Activated CD8-positive, alpha-beta memory T cell treated with anti-CD3 and anti-CD28 coated beads, Interleukin-2, amount 10 ng/mL, durations not matched to agents 7 days and 5 days (primary cell): ENCODE measurements at places on chromosomes 3 and 15. TPM values are rescaled to one million over a fixed set of nuclear protein-coding genes. Genes with fewer than 3 reads are reported as not detected.

Gene PLOD2
- 1.2 TPM for total RNA-seq

Gene ITIH4
- total RNA-seq: 24.9 TPM

Gene CILP
- not detected for total RNA-seq

Gene NR2F2
- not detected for total RNA-seq

Gene DZIP1L
- 0.38 TPM for total RNA-seq

Gene NCKIPSD
- total RNA-seq: 43.0 TPM

Gene SCN11A
- 0.05 TPM for total RNA-seq

Gene SLC15A2
- 2.4 TPM for total RNA-seq

Gene PLXND1
- total RNA-seq: 1.1 TPM

Gene DLL4
- total RNA-seq: not detected

Gene THRB
- not detected for total RNA-seq

Gene BNC1
- total RNA-seq: not detected

Gene AADACL2
- total RNA-seq: not detected

GRCh38 chr3:16550305-16550675 is 36.8 kb upstream of the RFTN1 start:
- DNase-seq: no peak

GRCh38 chr3:58580826-58581327 is 3.7 kb upstream of the FAM107A start:
- no peak for DNase-seq

GRCh38 chr3:27500986-27501385 is 16.8 kb upstream of the SLC4A7 start:
- no peak for DNase-seq

- DNase-seq: no peak
Measured at GRCh38 chr3:179229177-179229576, 21.7 kb downstream of the KCNMB3 start.

DNA sequence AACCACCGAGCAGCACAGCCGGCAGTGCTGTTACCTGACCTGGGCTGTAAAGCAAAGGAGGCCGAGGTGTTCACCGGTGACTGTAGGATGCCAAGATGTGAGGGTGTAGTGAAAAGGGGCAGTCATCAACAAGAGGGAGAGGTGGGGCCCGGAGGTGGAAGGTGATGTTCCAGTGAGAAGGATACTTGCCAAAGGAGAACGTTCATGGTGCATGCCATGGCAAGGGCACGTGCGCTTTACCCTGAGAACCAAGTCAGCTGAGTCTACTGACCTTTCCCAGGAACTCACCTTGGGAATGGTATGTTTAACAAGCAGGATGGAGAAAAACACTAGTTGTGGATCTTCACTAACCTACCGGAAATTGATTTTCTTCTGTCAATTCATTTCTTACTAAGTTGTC is 211.1 kb downstream of the PDZRN3 start:
- no peak for DNase-seq

DNA sequence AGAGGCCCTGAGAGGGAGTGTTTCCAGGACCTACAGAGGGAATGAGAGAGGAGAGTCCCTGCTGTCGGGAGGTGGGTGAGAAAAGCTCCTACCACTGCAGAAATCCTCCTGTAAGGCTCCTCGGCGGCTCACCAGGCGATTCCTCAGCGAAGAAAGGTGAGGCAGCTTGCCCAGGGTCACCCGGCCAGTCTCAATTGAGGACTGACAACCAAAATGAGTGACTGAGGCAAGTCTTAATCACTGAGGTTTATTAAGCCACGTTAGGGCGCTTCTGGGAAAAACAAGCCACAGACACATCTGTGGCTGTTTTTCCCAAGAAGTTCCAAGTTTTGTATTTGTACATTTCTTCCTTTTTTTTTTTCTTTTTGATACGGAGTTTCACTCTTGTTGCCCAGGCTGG is 48.5 kb downstream of the ZDHHC19 start:
- DNase-seq: no peak

GRCh38 chr15:94493176-94493575 is 261.8 kb downstream of the MCTP2 start:
- no peak for DNase-seq

DNA sequence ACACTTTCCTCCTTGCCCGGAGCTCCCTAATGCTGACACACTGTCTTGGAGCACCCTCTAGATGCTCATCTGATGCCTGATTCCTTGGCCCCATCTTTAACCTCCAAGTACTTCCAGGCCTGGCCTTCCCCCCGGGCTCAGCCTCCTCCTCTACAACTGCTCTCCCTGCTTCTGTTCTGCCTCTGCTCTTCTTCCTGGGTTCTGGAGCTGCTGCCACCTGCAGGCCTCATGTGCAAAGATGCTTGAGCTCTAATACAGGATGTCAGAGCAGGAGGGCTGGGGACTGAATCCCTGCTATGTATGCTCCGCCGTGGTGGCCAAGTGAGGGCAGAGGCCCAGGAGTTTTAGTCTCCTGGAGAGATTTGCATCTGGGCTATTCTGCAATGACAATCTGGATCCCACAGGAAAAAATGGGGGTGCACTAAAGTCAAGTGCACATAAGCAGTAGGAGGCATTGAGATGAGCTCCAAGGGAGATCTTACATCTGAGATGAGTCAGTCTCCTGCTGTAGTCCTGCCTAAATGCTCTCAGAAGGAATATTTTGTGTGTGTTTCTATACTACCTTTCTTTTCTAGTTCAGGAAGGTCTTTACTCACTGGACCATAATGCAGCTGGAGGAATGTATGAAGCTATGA is 296.3 kb downstream of the UACA start:
- peak; percentile 65 for DNase-seq

DNA sequence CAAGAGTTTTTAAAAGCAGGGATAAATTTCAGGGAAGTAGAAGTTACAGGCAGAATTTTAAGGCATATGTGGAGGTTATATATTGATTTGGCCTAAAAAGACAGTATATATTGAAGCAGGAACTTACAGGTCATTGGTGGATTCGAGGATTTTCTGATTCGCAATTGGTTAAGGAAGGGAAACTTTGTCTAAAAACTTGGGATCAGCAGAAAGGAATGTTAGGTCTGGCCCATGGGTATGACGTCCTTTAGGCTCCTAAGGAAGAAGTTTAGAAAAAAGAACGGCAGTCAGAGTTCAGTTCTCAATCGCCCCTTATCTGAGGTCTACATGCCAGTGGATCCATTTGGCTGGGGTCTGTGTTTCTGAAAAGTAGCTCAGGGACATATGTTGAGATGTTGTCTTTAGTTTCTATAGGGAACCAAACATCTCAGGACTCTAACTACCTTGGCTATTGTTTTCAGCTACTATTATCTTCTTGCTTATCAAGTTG is 33.2 kb upstream of the ACP3 start:
- DNase-seq: no peak

GRCh38 chr15:48411971-48412591 is 80.9 kb downstream of the DUT start:
- no peak for DNase-seq

DNA sequence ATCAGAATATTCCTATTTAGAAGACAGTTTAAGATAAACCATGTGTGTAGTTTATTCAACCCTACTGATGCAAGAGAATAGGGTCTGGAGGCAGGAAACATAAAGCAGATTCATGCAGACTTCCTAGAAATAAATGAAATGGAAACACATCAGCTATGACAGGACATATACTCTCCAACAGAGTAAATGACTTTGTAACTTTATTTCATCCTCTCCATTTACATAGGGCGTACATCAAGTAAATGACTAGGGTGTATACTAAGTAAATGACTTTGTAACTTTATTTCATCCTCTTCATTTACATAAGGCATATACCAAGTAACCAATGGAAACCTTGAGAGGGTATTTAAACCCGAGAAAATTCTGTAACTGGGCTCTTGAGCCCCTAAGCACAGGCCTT is 17.6 kb upstream of the SRPRB start:
- DNase-seq: no peak

DNA sequence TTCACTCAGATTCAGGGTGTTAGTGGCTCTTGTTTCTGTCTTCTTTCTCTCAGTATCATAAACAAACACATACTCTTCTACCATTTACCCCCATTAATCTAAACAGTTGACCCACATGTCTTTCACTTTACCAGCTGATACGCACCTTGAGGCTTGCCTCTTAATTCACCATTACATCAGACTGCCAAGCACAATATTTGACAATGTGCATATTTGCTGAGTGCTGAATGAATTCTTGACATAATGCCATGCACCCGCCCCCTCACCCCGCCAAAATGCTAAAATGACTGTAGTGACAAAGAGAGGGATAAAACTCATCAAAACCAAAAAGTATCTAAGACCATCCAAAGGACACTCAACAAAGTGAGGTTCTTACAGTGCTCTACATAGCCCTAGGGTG is 57.4 kb downstream of the NGLY1 start:
- DNase-seq: no peak

- no peak for DNase-seq
Measured at GRCh38 chr3:169390271-169390670, 273.2 kb downstream of the MECOM start.

GRCh38 chr15:73305331-73306211 is 63.2 kb downstream of the HCN4 start:
- peak; percentile 46 for DNase-seq

GRCh38 chr3:14147066-14147435 is 22.2 kb downstream of the TMEM43 start:
- peak; percentile 15 for DNase-seq

- DNase-seq: no peak
Measured at GRCh38 chr3:116139641-116140040, 305.6 kb downstream of the LSAMP start.

DNA sequence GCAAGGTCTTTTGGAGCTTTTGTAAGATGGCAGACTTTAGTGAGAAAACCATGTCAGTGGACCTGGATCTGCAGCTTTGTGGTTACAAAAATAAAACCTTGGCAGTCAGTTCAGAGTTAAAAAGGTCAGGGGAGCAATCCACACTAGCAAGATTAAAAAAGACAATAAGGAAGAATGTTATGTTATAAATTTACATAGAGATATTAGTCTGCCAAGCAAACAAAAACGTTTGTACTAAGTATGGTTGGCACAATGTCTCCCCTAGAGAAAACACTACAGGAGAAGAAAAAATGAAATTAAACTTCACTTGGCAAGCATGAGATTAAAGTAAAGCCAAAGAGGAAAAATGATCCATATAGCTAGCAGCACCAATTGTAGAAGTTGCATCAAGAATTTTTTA is 205.0 kb downstream of the LSAMP start:
- DNase-seq: no peak
